Urinary bladder (tissue), 4 donors: ENCODE measurements at places on chromosomes 1 and 21. TPM values are rescaled to one million over a fixed set of nuclear protein-coding genes. Genes with fewer than 3 reads are reported as not detected.

DNA sequence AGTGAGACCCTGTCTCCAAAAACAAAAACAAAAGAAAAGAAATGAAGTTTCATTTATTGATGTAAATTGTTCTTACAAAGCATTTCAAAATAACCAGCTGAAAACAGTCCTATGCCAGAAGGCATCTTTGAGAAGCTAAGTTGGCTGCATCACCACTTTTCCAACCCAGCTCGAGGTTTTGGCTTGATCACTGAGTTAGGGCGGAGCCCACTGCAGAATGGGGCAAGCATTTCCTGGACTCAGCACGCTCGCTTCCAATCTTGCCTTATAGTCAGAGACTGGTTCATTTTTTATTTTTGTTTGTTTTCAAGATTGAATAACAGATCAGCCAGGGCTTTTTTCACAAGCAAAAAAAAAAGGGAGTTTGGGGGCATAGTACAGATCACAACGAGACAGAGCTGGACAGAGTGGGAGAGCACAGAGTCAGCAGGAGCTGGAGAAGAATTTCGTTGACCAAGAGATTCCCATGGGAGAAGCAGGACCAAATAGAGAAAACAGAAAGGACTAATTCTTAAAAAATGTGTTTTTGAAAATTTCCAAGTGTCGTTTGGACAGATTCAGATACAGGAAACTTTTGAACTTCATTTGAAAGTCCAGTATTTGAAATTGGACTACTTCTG lies 23.5 kb upstream of the COL6A1 start:
- DNase-seq = no peak

DNA sequence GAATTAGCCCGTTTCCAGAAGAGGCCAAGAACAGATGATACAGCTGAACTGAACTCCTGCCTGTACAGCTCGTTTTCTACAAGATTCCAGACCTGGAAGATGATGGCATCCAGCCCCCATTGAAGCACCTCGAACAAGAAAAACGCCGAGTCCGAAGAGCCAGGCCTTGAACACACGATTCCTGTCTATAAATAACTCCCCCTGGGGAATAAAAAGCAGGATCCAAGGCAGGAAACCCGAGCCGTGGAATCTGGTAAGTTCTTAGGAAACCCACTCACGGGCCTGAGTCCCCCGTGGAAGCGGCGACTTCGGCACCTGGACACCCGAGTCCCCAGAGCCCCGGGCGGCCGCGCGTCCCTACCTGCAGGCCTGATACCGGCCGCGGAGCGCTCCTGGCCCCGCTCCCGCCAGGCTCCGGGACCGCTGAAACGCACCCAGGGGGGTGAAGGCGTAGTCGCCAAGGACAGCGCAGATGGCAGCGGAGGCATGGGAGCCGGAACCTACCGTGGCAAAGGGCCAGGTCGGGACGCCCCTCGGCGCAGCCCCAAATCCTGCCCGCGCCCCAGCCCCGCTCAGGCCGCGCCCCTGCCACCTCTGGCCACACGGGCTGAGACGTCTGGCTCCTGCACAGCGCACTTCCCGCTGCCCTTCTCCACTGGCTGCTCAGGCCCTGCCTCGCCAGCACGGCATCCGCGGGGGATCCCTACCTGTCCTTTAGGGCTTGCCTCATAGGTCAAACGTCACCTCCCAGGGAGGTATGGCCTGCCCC lies 14.0 kb upstream of the HLCS start:
- no peak for DNase-seq

GRCh38 chr1:41492341-41492848 lies 7.9 kb upstream of the EDN2 start:
- DNase-seq = no peak

DNA sequence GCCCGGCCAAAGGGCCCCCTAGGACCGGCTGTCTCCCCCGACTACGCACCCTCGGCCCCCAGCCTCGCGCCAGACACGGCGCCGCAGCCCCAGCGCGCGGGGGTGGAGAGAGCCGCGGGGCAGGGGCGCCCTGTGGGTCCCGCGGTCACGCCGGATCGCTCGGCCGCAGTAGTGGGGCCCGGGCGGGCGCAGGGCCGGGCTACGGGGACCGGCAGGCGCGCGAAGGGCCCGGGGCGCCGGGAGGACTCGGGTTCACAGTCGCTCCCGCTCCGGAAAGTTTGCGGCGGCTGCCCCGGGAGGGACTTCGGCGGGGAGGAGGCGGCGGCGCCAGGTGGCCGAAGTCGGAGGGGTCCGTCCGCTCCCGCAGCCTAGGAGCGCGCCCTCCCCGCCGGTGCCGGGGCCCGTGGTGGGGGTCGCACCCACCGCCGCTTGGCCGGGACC lies 7.1 kb upstream of the ZNF669 start:
- DNase-seq = no peak

- DNase-seq = peak; percentile 43
These were observed 32.5 kb upstream of the COL6A2 start for GRCh38 chr21:46065215-46065913.

DNA sequence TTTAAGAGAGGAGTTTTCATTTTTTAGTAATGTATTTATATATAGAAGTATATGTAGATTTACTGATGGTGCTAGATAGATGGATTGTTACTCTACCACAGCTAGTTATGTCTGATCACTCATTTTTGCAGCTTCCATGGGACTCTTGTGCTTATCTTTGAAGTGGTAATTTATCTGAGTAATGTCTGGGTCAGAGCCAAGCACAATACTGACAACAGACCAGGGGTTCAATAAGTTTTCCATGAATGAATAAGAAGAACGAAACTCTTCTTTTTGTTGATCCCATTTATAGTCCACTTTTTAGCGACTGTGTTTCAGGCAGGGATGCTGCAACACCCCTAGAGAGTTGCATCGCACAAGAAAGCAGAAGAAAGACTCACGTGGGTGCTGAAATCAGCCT lies 935.2 kb downstream of the PLA2G4A start:
- no peak for DNase-seq

GRCh38 chr1:84078108-84078841 lies 65.8 kb upstream of the PRKACB start:
- DNase-seq = peak; percentile 10

DNA sequence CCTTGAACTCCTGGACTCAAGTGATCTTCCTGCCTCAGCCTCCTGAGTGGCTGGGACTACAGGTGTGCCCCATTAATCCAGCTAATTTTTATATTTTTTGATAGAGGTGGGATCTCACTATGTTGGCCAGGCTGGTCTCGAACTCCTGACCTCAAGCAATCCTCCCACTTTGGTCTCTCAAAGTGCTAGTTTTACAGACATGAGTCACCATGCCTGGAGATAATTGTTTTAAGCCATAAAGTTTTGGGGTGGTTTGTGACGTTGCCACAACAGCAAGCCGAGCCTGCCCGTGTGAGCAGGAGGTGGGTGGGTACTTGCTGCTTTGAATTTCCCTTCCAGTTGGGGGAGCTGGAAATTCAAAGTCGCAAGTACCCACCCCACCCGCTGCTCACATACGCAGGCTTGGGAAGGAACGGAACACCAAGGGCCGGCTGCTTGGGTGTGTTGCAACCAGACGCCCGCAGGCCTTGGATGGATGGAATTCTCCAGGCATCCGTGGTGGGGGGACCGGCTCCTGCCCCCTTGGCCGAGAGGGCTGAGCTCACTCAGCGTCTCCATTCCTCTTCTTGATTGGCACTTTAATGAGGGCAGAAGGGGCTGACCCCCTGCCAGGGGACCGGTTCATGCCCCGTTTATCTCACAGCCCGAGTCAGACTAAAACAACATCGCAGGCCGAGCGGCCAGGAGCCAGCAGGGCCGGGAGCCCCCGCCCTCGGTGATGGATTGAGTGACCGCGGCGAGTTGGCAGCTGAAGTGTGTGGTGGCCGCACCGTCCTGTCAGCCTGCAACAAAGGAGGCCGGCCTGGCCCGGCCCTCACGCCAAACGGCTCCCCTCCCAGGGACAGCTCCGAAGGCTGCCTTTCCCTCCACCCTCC lies 78.1 kb downstream of the DHRS3 start:
- no peak for DNase-seq

DNA sequence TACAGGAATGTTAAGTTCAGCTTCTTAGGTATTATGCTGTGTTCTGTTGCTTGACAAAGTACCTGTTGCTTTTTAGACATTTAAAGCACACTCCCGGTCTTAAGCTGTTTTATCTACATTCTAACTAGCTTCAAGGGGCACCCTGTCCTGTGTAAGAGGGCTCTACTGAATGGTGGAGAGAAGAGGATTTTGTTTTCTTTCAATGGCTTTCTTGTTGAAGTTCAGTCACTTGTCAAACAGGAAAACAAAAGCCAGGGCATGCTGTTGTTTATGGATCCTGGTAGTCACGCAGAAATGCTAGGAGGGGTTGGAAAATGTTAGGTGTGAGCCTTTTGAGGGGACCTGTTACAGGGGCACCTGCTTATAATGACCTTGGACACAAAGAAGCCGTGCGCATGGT lies 30.7 kb downstream of the PGM1 start:
- DNase-seq = no peak

DNA sequence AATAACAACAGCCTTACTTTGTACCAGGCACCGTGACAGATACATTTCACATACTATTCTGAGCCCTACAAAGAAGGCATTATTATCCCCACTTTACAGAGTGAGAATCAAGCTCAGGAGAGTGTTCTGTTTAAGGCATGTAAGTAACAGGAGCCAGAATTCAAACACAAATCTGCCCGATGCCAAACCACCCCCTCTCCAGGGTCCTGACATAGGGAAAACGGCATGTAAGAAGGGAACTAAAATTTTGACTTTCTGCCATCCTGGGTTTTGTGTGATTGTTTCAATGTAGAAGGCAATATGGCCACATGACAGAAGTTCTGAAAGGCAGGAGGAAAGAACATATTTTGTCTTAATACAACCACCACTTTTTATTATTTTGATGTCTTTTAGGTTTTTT lies 5.5 kb downstream of the FUCA1 start:
- no peak for DNase-seq

DNA sequence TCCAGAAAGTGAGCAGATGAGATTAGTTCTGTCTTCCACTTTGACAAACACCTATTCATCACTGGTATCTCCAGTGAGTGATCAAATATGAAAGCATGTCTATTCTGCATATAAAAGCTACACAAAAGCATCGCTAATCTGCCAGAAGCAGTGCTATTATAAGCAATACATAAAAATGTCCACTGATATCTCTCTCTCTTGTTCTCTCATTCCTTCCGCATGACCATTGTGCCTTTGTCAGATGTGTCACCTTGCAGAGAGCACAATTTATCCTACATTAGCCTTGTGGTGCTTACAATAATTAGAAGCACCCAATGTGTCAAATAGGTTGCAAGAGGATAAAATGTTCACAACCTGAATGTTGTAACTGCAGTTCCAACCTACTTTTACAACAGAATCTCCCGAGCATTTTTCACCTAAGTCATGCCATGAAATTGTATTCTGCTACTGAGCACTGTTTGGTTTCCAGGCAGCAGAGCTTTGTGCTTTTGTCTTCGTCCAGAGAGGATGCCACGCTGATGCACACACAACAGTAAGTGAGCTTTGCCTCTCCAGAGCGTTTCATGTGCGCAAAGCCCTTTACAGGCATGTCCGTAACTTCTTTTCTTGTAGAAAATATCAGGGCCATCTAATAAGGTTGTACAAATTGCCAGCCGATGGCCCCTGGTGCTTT lies 198.7 kb upstream of the PLD5 start:
- no peak for DNase-seq

GRCh38 chr1:243394601-243395464 lies 139.0 kb downstream of the SDCCAG8 start:
- DNase-seq = no peak

DNA sequence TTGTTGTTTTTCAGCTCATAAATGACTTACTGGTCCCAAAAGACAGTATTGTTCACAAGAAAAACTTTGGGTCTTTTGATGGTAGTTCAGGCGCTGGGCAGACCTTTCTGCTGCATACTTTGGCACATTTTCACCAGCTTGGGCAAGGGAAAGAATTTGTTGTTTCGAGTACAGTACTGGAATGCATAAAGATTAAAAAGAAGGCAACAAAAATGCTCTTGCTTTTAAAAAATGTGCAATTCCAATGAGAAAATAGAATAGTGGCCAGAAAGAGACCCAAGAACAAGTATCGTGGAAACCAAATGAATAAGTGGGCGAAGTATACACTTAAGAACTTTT lies 56.0 kb downstream of the CLIC6 start:
- no peak for DNase-seq

DNA sequence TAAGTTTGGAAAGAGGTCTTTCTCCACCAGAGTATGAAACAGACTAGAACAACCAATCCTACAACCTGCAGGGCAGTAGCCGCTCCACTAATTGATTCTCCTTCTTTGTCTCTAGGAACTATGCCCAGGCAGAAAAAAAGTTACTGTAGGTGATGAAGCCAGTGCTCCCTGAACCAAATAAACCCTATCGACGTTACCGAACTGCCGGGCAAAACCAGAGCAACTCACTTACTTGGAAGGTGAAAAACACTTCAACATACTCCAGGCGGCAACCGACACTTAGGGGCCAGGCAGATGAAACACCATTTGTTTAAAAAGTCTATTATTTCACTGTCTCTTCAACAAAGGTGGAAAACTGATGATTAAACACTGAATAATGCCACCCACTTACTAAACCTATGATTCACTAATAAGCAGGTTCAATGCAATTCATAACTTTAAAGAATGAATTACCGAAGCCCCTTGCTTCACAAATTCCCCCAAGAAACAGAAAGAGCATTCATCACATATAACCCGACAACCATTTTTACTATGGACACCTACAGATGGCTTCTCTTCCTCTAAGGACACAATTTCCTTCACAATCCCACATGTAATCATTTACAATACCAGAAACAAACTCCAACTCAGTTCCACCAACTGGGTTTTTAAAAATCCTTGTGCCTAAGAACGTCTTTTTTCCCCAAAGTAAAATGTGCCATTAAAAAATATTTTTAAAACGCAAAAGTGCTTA lies 1.6 kb downstream of the NRIP1 start:
- DNase-seq = no peak

DNA sequence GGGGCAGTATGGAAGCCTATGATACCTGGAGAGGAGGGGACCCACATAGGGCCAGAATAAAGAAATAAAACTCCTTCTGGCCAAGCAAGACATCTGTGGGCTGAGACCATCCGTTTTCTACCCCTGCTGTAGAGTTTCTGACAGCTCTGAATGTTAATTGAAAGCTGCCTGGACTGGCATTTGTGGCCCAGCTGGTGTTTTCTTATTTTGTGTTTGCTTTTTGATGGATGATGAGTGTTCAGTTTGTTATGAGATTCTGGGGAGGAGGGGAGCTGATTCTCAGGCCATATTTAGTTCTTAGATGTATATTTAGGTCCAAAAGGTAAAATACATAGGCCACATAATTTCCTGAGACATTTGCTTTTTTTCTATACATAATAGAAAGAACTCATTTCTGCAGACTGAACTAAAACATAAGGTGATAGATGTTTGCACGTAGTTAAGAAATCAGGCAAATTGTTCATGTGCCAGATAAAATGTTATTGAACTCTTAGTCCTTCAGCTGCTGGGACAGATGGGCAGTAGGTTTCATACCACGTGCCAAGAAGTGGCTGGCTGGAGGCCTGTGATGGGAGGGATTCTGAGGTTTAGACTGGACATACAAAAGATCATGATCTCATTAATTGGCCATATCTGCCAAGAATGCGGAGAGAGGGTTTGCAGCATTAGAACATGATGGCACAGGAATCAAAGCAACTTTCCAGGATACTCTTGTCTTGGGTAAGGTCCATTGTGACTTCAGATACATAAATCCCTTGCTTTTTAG lies 54.1 kb downstream of the DSCAM start:
- no peak for DNase-seq

GRCh38 chr21:41079159-41079558 lies 88.8 kb upstream of the BACE2 start:
- DNase-seq = no peak

The DNASE2B gene
- polyA plus RNA-seq = not detected

The ANGPTL3 gene
- polyA plus RNA-seq = 0.11 TPM

The AHCYL1 gene
- 68.1 TPM for polyA plus RNA-seq

The C1orf35 gene
- 25.7 TPM for polyA plus RNA-seq

The LY9 gene
- 0.49 TPM for polyA plus RNA-seq

The CATSPERE gene
- 0.38 TPM for polyA plus RNA-seq

The VSIG8 gene
- polyA plus RNA-seq = 0.05 TPM

The TENT5C gene
- polyA plus RNA-seq = 2.3 TPM
